NCI-H524 treated with DMSO at 0.1 percent for 48 hours (cell line): ENCODE measurements at places on chromosomes 12 and 14.

DNA sequence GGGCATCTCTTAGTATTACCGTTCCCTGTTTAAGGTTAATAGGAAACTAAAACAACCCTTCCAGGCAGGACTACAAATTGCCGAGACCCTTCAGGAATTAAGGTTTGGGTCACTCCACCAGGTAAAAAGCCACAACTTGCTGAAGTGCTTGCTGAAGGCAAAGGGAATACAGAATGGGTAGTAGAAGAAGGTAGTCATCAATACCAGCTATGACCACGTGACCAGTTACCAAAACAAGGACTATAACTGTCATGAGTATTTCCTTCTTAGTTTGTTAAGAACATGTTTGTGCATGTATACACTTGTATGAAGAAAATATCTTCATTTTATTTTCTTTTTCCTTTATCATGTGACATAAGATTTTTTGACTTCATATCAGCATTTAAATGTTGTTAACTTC, 578.7 kb upstream of the FBXO33 start:
- no peak for DNase-seq

DNA sequence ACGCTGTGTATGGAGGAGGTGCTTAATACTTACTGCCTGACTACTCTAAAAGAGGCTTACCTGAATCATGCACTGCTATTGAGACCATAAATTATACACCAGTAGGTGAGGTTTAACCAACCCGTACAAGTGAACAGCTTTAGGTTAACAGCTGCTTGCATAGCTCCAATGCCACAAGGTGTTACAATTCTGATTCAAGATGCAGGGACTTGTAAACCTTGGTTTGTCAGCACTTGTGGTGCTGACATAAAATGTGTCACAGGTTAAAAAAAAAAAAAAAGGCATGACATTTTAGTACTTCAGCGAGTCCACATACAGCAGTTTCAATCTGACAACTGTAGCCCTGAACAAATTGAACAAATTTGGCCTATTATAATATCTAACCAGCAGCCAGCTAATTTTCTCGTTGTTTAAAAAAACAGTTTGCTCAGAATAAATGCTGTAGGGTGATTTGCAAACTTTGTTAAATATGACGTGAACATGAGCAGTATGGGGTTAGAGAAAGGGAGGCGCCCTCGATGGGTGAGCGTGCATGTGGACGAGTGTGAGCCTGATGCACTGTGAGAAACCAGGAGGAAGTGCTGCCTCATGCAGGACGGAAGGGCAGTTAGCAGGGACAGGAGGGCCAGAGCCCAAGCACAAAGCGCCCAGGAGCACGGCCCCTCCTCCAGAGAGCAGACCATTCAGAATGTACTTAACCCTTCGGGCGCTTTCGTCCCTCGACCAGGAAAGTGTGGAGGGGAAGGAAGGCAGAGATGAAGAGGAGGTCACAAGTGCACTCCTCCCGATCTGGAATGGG, 44.7 kb downstream of the TCHP start:
- DNase-seq = no peak

DNA sequence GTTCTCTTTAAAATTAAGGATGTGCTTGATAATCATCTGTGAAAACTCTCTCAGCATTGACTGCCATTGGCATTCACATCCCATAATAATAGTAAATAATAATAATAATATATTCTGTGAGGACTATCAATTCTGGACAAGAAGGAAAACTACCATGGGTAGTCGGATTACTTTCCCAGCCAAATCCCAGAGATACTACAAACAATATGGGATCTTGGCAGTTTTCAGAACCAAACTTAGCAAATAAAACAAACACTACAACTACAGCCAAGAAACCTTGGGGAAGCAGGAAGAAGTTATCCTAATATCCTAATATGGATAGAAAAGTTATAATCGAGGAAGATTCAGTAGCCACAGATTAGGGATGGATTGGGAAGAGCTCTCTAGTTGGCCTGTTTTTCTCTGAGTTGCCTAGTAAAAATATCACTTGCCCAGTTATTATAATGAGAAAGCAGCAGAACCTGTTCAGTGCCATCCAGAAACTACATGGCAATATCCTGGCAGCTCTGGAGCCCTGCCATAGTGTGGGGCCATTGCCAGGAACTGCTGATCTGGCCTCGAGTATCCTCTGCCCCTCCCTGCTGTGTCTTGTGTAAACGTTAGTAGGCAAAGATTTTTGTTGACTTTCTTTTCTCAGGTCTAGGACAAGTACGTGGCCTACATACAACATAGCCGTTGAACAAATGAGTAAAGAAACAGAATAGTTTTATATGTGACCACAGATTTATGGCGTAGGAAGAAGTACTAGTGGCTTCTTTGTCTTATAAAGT, 193.5 kb downstream of the SLC2A13 start:
- DNase-seq = no peak

DNA sequence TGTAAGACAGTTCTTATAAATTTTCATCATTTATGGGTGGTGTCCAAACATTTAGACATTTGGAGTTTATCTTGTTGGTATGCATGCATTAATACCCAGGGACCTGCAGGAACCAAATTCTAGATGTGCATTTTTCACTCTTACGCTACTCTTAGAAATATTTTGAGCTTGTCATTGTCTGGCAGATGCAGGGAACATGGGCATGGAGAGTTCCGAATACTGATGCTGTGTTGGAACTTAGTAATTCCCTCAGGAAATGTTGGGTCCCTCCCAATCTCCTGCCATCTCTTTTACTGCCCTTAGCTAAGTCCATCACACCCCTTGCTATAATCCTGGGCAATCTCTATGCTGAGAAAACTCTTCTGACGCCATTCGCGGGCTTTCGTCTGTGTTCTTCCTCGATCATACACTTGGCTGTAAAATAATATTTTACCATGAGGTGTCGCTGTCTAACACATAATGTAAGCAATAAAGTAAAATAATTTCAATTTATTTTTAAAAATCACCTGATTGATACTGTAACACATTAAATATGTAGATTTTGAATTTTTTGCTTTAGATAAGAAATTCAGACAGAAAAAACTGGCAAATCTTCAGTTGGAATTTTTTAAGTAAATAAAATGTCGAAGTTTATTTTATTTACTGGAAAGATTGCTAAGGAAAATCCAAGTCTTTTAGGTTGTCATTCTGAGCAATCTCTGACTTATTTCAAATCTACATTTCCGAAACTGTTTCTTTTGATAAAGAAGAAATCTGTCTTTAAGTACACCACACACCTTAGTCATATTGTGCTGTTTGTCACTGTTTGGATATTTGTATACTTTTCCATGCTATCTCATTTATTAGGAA, 304.1 kb upstream of the SSTR1 start:
- peak; percentile 22 for DNase-seq

- DNase-seq = no peak
Observed at GRCh38 chr14:75803765-75804164, 142.7 kb downstream of the TTLL5 start.

GRCh38 chr12:57458665-57459054, 925 bp upstream of the GLI1 start:
- no peak for DNase-seq

DNA sequence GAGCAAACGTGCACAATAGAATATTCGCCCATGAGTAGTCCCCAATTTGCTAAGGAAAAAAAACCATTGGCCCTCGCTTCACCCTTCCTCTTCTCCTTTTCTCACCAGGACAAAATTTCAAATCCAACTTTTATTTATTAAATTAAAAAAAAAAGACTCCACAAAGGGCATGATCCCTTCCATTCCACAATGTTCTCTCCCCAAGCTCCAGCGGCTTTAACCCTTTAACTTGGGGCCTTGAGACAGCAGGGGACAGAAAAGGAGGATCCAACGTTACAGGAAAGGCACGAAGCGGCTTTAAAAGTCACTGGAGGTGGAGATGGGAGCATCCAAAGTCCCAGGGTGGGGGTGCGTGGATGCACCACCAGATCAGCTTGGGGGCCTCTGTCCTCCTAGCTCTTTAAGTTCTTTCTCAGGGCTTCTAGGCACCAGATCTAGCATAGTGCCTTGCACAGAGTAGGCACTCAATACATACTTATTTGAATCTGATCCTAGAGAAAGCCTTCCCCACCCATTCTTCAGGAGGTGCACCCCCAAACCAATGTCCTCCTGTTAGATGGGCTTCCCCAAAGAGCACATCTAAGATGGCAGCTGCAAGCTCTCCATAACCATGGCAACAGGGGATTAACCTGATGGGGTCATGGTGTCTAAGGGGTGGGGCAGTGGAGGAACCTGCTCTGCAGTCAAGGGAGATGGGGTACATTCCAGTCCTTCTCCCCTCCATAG, 5.2 kb upstream of the AAAS start:
- DNase-seq = no peak

GRCh38 chr14:53260286-53260685, 107.2 kb upstream of the DDHD1 start:
- no peak for DNase-seq

- DNase-seq = no peak
Observed at GRCh38 chr12:89311703-89312293, 40.5 kb downstream of the DUSP6 start.

GRCh38 chr12:65389436-65389835, 111.0 kb downstream of the MSRB3 start:
- peak; percentile 78 for DNase-seq

GRCh38 chr12:93126069-93126474, 197.0 kb upstream of the EEA1 start:
- no peak for DNase-seq

DNA sequence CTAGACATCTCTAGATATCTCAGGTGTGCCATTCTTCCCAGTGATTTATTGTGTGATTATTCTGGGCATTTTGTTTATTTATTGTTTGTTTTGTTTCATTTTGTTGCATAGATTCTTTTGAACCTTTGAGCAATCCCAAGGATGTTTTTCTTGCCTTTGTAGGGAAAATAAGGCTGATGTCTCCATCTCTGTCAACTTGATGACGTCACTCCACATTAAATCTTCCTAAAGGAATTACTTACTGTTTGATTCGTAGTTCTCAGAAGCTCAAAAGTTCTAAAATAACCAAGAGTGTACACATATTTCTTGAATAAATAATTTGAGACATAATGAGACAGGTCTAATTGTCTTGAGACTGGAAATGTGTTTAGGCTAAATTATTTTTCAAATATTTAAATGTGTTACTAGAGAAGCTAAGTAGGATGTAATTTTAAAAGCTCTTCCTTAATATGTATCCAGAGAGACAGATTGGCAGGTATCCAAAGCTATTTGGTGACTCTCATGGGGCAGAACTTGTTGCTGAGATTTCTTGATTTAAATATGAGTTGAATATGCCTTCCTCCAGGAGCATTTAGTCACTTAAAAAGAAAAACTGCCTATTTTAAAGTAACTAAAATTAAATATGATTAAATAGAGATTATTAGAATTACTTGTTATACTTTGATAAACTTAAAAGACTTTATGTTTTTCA, 128.7 kb downstream of the CNTN1 start:
- no peak for DNase-seq

DNA sequence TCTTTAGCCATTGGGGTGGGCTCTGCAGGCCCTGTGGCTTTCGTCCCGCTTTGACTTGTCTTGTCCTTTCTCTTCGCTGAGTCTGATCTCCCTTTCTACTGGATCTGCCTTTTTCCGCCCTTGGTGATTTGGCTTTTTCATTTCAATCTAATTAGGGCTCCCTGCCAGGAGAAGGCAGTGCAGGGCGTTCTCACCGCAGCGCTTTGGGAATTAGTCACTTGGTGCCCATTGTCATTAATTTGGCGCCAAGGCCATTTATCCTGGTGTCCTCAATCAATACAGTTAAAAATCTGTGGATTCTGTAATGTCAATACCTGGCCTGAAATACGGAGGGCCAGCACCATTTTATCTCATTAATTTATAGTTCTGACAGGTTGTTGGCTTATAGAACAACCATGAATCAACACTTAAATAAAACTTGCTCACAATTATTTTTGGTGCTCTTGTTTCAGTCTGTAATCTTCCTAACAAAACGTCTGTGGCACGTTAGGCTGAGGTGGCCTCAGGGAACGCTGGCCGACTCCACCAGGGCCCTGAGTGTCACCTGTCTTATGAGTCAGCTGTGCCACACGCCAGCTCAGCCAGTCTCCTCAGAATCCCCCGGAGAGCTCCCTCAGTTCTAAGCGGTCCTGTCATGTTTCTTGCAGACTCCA, 115.7 kb downstream of the BEGAIN start:
- no peak for DNase-seq

- no peak for DNase-seq
Observed at GRCh38 chr14:89899917-89900663, 54.4 kb downstream of the EFCAB11 start.

GRCh38 chr12:104219908-104220404, 4.4 kb downstream of the TXNRD1 start:
- DNase-seq = no peak

DNA sequence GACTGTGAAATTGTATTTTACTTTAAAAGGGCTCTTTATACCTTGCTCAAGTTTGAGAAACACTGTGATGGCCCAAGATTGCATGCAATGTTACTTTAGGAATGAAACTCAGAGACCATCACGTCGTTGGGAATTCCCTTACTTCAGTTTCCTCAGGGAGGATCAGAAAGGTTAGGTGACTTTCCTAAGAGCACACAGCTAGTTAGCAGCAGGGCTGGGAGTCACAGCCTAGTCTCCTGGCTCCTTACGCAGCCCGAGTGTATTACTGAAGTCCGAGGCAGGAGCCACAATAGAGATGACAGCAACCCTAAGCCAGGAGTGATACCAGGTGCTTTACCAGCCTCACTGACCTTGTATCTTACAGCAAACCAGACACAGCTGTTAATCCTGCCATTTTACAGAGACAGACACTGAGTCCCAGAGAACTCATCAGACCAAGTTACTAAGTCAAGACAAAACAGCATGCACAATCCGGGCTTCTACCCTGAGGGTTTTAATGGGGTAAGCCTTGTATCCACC, 67.0 kb downstream of the RBM19 start:
- no peak for DNase-seq

GRCh38 chr14:80223696-80224465, 12.6 kb upstream of the DIO2 start:
- no peak for DNase-seq

GRCh38 chr12:69068448-69068847, 135.5 kb upstream of the CPM start:
- DNase-seq = no peak

DNA sequence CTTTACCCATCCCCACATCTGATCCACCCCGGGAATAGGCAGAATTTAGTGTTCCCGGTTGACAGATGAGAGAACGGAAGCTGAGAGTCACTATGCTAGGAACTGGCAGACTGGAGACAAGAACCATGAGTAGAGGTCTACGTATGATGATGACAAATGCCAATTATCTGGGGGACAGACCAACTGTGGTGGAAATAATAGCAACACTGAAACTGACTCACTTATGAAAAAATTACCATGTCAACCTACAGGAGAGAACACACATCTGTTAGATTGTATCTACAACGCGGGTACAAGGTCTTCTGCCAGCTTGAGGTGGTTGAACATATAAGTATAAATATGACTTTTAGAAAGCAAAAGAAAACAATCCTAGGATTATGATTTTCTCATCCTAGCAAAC, 15.4 kb upstream of the SELPLG start:
- DNase-seq = no peak

- no peak for DNase-seq
Observed at GRCh38 chr14:38561657-38562056, 305.8 kb upstream of the CLEC14A start.

GRCh38 chr12:58196971-58197370, 255.6 kb downstream of the ATP23 start:
- no peak for DNase-seq
